ENCODE measurements at places on chromosomes 4 and X.

GRCh38 chrX:129650821-129651510 lies 3.8 kb downstream of the APLN start:
- DNase-seq: no peak

DNA sequence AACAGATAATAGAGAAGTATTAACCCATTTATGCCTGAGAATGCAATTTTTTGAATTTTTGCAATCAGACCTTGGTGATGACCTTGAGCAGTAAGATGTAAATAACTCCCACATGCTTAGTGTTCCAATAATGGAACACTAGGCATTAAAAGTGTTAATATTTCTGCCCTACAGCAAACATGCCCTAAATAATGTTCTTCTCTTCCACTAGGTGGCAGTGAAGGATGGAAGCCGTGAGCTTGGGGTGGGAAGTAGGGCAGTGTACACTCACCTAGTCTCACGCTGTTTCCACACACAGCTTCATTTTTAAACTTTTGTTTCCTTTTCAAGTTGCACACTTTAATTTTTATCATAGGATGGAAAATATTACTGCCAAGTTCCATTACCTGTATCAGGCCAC lies 613.1 kb upstream of the HS3ST1 start:
- peak; percentile 25 for DNase-seq

DNA sequence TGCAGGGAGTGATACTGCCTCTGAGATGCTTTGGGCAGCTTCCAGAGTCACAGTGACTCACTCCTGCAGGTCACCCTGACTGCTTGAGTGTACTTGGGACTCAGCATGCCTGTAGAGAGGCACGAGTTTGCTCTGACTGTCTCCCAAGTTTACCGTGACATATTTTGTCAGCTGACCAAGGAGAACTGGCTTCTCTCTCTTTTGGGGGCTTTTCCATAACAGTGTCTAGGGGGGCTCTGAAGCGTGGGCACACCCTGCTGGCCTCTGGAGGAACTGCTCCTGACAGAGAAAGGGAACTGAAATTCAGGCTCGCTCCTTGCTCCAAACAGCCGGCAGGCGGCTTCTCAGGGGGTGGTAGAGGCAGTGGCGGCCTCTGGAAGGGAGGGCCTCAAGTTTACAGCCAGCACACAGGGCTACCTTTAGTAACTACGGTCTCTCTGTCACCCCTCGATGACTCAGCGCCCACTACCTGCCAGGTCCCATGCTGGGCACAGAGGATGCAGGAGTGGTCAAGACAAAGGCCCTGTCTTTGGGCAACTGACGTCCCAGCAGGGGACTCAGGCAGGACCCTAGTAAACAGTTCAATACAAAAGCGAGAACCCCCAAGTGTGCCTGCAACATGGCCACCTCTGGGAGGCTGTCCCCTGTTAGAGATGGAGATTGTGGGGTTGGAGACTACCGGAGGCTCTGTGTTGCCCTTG lies 17.8 kb downstream of the ZNF185 start:
- DNase-seq: peak; percentile 9

GRCh38 chr4:166538491-166539005 lies 665.5 kb downstream of the TLL1 start:
- no peak for DNase-seq

GRCh38 chr4:5955856-5956255 lies 62.4 kb downstream of the C4orf50 start:
- no peak for DNase-seq

DNA sequence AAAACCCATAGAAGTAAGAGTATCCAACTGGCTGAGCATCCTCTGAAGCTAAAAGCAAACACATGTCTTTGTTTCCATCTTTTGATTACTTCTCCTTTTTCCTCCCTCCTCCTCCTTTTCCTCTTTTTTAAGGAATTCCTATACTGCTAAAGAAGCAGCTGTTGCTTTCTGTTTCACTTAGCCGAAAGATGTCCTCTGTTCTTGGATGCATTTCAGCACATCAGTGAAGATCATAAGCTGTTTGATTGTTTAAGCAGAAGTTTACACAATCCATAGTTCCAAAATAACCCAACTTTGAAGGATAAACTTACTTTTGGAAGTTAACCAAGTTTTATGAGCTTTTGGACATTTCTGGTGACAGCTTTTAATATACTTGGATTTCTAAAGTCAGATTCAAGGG lies 55.1 kb upstream of the TNIP3 start:
- no peak for DNase-seq

- DNase-seq: no peak
Observed at GRCh38 chr4:1623400-1623799, 60.7 kb downstream of the FAM53A start.

DNA sequence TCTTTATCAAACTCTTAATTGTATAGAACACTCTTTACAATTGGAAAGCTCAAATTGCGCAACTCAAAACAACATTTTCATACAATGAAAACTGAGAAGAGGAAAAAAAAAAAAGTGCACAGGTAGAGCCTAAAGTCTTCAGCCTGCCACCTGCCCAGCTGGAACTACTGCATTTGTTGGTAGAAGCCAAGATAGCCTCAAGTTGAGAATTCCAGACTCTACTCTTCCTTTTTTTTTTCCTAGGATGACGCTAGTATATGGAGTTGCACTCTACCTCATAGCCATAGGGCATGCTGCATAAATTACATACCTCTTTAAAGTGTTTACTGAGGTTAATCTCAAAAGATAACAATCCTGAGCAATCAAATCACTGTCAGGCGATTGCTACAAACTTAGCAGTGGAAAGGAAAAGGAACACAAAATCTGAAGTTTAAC lies 13.6 kb downstream of the ABCG2 start:
- no peak for DNase-seq

DNA sequence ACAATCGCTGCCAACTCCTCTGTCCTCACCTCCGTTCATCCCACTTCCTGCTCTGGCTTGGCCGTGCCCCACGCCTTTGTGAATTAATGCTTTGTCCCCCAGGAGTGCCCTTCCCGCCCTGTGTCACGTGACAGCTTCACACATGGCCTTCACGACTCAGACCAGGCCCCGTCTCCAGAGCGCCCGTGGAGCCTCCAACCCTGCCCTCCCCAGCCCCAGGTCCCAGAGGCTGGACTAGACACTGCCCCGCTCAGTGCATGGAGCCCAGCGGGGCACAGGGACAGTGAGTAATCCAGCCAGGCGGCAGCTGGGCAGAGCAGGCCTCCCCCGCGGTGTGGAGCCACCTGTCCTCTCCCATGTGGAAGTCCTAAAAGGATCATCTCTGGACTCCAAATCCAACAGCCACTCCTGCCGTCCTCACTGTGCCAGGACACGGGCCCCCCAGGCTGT lies 7.4 kb downstream of the ADRA2C start:
- no peak for DNase-seq

GRCh38 chr4:140242357-140243277 lies 88.6 kb upstream of the MAML3 start:
- no peak for DNase-seq

DNA sequence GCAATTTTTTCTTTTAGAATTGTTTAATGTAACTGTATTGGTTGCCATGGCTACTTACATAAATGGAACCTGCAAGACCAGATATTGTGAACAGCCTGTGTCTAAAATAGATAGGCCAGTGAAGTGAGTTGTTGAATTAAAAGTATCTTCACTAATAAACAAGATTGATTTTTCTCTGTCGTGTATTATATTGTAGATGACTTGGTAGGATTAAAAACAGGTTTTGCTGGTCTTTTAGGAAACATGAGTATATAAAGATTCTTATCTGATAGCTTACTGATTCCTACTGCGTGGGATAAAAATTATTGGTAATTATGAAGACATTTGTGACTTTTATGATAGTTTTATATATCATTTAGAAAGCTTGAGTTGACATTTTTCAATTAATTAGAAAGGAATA lies 162.1 kb downstream of the KDM6A start:
- DNase-seq: no peak

GRCh38 chrX:115988825-115989224 lies 181.7 kb upstream of the AGTR2 start:
- no peak for DNase-seq

DNA sequence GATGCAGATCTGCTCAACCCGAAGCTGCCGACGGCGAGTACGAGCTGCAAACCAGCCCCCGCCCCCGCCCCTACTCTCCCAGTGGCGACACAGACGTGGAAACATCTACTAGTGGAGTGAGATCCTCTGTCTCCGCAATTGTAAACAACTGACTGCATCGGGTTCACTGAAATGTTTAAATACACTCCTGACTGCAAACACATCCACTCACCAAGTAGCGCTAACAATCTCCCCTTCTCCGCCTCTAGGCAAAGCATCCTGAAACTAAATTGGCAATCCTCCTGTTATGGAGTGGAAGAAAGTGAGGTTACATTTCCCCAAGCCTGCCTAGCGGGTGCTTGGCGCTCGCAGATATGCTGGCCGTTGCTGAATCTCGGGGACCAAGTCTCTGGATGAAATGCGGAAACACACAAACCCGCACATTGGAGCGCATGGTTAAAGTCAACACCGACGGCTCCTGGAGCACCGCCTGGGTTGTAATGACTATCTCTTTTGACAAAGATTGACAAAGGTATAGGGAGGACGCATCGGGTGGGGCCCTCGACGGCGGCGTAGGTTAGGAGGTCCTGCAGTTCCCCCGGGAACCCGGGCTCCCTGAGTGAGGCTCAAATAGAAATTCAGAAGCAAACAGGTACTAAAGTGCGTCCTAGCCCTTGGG lies 117.0 kb upstream of the TEX13C start:
- no peak for DNase-seq

GRCh38 chrX:106927700-106928099 lies 7.5 kb downstream of the CLDN2 start:
- no peak for DNase-seq

- DNase-seq: peak; percentile 34
Observed at GRCh38 chr4:128287141-128287870, at the start of gene PGRMC2. Gene PGRMC2, minus strand, starts transcription at chr4:128287813. Its CDS starts 23 bp downstream, at chr4:128287790.

- peak; percentile 78 for DNase-seq
Observed at GRCh38 chrX:84729809-84730208, 227.6 kb upstream of the HDX start.

DNA sequence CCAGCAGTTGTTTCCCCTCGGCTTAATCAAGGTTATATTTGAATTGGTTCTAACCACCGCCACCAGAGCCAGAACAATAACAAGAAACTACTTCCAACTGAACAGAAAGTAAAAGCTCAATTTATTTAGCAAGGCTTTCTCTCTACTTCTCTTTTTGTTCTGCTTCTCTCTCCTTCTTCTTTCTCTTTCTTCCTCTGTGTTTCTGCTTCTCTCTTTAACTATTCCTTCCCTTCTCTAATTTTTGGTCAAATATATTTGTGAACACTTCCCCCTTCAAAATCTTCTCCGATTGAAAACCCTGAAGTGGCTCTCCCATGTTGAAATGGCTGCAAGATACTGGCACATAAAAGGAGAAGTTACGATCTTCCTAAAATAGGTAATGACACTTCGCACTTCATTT lies 1195.9 kb upstream of the PRKX start:
- DNase-seq: no peak

DNA sequence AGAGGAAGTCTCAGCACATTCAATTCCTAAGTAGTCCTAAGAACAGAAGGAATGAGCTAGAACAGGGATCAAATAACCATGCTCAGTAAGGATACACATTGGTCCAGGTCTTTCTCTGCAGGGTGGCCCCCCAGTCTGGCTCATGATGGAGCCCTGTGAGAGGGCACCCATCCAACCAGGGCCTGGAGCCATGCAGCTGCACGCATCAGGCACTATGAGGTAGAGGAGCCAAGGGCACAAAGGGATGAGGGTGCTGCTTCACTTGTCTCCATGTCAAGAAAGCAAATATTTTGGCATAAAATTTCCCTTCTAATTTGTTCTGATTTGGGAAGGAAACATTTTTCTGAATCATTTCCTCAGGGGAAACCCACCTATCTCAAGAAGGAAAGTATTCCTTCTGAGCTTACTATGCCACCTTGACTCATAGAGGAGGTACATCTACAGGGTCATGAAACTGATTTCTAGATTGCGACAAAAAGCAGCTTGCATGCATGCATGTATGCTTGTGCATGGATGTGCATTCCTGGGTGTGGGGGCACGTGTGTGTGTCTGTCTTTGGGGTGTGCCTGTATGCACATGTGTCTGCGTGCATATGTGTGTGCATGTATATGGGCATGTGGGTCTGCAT lies 600.3 kb downstream of the MID1IP1 start:
- no peak for DNase-seq

GRCh38 chrX:134604701-134605311 lies 53.5 kb downstream of the PLAC1 start:
- DNase-seq: no peak

- no peak for DNase-seq
Observed at GRCh38 chrX:44042751-44043150, 69.6 kb upstream of the NDP start.

- peak; percentile 16 for DNase-seq
Observed at GRCh38 chrX:41275661-41276609, 58.0 kb upstream of the DDX3X start.

- DNase-seq: no peak
Observed at GRCh38 chr4:10118048-10119004, 1.7 kb upstream of the WDR1 start.

GRCh38 chr4:56424697-56425514 lies 10.5 kb downstream of the PPAT start:
- peak; percentile 49 for DNase-seq

DNA sequence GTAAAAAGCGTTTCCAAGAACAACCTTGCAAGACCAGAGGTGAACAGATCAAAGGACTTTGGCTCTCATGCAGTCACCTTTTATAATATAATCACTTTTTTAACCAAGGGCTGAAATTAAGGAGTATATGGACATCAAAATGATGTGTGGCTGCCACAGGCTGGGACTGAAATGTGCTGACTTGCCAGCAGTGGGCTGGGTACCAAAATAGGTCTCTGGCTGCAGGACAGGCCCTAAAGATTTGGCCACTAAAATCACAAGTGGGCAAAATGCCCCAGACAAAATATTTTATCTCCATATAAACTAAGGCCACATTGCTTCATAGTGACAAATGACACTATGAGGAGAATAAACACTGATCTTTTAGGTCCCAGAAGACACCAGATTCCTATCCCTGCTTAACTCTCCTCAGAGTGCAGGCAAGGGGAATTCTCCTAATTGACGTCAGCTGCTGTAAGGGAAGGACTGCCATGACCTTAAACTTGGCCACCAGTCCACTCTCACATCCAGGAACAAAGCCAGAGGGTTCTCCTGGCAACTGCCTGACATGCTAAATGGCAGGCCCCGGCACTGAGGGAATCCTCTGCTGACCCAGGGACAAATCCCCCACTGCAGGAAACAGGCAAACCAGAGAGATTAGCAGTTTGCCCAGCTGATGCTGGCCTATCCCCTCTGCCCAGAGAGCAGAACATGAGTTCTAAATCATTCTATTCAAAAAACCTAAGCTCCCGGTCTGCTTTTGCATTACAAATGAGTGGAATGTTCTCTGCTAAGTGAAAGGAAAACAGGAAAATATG lies 155.8 kb downstream of the PPP3CA start:
- no peak for DNase-seq

GRCh38 chr4:85776579-85776978 lies 301.6 kb downstream of the ARHGAP24 start:
- no peak for DNase-seq
